GM23338 (cell line): ENCODE measurements at places on chromosomes 13 and 19. TPM values are rescaled to one million over a fixed set of nuclear protein-coding genes. Genes with fewer than 3 reads are reported as not detected.

The NAPSA gene
- total RNA-seq: 0.14 and 0.27 TPM in 2 replicates

DNA sequence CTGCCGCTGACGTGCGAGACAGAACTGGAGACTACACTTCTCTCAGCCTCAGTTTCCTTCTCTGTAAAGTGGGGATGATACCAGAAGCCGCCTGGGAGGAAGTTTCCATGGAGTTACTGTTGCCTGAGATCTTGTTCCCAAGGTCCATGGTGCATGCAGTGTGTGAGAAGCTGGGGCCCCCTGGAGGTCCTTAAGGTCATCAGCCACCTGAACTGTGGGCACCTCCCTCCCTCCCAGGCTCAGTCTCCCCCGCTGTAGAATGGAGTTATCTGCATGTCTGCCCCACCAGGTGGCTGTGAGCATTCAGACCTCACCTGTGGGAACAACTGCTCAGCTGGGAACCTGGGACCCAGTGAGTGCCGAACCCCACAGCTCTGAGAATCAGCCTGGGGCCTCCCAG is 2.7 kb downstream of the CRX start:
- peak; percentile 54 for DNase-seq
- H3K27me3 ChIP-seq: no peaks in the 10 kb centered on the region
- no peaks in the 10 kb centered on the region for H3K36me3 ChIP-seq
- H3K4me1 ChIP-seq: peaks cover 10% of the 10 kb centered on the region
- no peak overlapping the region for H3K27ac ChIP-seq

- no peak for DNase-seq
- no peaks in the 10 kb centered on the region for H3K36me3 ChIP-seq
- H3K4me3 ChIP-seq: no peak overlapping the region
- no peak overlapping the region for H3K27ac ChIP-seq
- H3K27me3 ChIP-seq: no peaks in the 10 kb centered on the region
- 0 out of 2 replicates have a peak, but pooled peaks cover 3% of the 10 kb centered on the region for H3K4me1 ChIP-seq
These were observed 177.0 kb downstream of the DCLK1 start for GRCh38 chr13:35954207-35954560.

The SULT2A1 gene
- not detected in 2 replicates for total RNA-seq

The IL11 gene
- 1.1 and 2.2 TPM in 2 replicates for total RNA-seq

GRCh38 chr19:39389631-39390414 is 1.1 kb downstream of the PAF1 start:
- H3K36me3 ChIP-seq: 0 out of 2 replicates have a peak, but pooled peaks cover 10% of the 10 kb centered on the region
- peak overlapping the region; percentile 97 for H3K27ac ChIP-seq
- DNase-seq: peak; percentile 34

- no peak overlapping the region for H3K4me3 ChIP-seq
- H3K27me3 ChIP-seq: peaks cover 39% of the 10 kb centered on the region
- H3K4me1 ChIP-seq: peaks cover 5% of the 10 kb centered on the region; the same call in 1 of the 2 replicates
- DNase-seq: no peak
These were observed 7.2 kb downstream of the GADD45B start for GRCh38 chr19:2483084-2483483.

DNA sequence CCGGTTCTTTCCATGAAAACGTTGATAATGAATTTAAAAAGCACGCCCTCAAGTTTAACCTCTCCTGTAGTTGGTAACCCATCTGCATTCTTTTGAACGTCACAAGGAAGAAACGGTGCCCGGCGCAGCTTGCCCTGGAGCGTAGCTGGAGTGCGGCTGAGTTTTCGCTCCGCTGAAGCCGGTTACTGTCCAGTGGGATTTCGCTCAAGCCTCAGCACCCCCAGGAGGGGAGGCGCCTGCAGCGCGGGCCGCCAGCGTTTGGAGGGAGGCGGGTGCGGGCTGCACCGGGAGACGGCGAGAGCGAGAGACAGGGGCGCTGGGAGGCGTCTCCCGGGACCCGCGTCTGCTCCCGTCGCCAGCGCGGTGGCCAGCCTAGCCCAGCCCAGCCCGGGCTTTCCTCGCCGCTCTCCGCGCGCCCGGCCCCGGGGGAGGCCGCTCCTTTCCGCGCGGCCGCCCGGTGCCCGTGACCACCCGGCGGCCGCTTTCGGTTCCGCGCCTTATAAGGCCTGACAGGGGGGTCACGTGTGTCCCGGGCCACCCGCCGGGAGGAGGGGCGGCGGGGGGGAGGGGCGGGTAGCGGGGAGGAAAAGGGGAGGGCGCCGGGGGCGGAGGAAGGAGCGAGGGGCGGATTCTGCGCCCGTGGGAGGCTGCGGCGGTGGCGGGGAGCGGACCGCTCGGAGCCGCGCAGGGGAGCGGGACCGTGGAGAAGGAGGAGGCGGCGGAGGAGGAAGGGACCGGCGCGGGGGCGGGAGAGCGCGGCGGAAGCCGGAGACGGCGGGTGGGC is 8.3 kb upstream of the DGKH start:
- peak overlapping the region; percentile 66; the same call in 1 of the 2 replicates for H3K27ac ChIP-seq
- peaks cover 14% of the 10 kb centered on the region for H3K4me1 ChIP-seq
- H3K27me3 ChIP-seq: peaks cover 78% of the 10 kb centered on the region

DNA sequence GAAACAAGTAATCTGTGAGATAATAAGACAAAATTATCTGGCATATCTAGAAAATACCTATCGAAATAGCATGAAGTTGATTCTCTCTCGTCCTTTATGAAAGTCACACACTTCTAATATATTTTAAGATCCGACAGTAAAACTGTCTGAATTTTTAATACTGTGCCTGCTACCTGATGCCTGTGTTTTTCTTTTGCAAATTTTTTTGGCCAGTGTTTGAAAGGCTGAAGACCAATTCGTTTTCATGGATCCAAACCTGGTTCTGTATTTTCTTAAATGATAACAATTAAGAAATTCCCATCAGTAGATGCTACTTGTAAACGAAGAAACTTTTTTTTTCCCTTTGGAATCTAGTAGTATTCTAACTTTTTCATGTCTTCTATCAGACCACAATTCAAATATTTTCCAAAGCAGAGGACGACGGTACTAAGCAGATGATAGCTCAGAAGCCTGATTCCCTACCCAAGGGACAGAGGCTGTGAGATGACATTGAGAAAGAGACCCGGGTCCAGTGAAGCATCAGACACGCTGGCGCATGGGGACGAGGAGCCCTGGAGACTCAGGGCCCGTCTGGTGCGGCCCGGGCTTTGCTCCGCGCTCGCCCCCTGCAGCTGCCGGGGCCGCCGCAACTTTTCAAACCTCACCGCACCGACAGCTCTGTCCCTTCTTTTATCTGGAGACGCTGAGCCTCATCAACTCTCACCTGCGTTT is 49.5 kb upstream of the PABPC3 start:
- H3K4me1 ChIP-seq: peaks cover 4% of the 10 kb centered on the region; the same call in 1 of the 2 replicates
- peaks cover 27% of the 10 kb centered on the region for H3K27me3 ChIP-seq
- peak; percentile 60 for DNase-seq
- H3K27ac ChIP-seq: no peak overlapping the region
- no peaks in the 10 kb centered on the region for H3K36me3 ChIP-seq
- peak overlapping the region; percentile 85 for H3K4me3 ChIP-seq

The VAV1 gene
- 1.7 and 1.8 TPM in 2 replicates for total RNA-seq

- H3K36me3 ChIP-seq: no peaks in the 10 kb centered on the region
- no peak overlapping the region for H3K27ac ChIP-seq
- no peak for DNase-seq
- no peak overlapping the region for H3K4me3 ChIP-seq
These were observed 378.8 kb downstream of the DACH1 start for GRCh38 chr13:71488201-71488600.

- H3K4me3 ChIP-seq: no peak overlapping the region
- no peaks in the 10 kb centered on the region for H3K4me1 ChIP-seq
- no peak overlapping the region for H3K27ac ChIP-seq
- H3K27me3 ChIP-seq: no peaks in the 10 kb centered on the region
- H3K36me3 ChIP-seq: no peaks in the 10 kb centered on the region
These were observed 31.3 kb upstream of the ZMYM2 start for GRCh38 chr13:19927117-19927748.

The ZNF112 gene
- total RNA-seq: 4.2 and 4.6 TPM in 2 replicates

DNA sequence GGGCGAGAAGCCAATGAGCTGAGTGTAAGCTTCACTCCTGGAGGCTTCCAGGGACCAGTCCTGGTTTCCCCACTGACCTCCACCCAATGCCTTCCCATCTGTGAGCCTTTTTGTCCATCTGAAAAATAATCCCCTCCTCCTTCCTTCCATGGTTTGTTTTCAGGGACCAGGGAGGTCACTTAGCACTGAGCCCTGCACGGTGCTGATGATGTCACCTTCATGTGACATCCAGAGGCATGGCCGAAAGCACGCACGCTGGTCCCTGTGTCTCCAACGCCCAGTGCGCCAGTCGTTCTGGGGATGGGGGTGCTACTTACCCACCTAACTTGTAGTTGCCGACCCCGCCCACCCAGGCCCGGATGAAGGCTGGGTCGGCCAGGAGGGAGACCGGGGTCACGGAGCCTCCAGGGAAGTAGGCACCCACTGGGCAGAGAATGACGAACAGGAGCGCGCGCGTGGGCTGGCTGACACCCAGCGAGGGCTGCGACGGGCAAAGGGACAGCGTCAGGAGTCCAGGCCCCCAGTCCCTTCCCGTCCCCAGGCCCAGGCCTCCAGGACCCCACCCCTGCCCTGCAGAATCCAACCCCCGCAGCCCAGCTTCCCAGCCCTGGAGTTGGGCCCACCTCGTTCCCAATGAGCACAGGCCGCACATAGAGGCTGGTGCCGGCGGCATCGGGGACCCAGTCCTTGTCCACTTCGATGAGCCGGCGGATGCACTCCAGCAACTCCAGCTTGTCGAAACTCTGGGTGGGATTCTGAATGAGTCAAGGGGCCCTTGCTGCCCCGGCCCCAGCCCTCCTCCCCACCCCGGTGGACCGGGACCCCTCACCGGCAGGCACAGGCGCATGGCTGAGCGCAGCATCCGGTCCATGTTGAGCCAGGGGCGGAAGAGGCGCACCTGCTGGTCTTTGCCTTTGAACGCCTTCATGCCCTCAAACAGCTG is 11.2 kb downstream of the BCAT2 start:
- no peaks in the 10 kb centered on the region for H3K36me3 ChIP-seq
- no peak overlapping the region for H3K4me3 ChIP-seq
- DNase-seq: no peak
- H3K27me3 ChIP-seq: no peaks in the 10 kb centered on the region
- H3K4me1 ChIP-seq: peaks cover 14% of the 10 kb centered on the region

- no peak overlapping the region for H3K27ac ChIP-seq
- peaks cover 10% of the 10 kb centered on the region; the same call in 1 of the 2 replicates for H3K4me1 ChIP-seq
- H3K4me3 ChIP-seq: no peak overlapping the region
- H3K36me3 ChIP-seq: no peaks in the 10 kb centered on the region
- DNase-seq: no peak
These were observed 2.6 kb downstream of the POU2F2 start for GRCh38 chr19:42129399-42130253.

The KCNK6 gene
- total RNA-seq: 9.9 and 14.6 TPM in 2 replicates

DNA sequence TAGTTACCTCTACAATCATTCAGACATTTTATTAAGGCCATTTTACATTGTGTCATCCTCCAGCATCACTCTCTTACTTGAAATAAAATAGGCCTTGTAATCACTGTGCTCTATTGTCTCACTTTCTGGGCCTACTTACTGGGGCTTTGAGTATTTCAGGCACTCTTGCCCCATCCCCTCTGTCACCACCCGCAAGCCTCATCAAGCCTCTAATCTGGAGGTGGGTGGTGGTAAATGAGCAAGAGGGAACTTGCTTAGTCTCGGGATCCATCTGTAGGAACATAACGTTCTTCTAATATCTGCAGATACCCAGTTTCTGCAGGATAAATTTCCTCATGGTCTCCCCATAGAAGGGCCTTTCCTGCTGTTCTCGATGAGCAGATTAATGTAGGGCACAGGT is 19.4 kb upstream of the GPR18 start:
- peaks cover 13% of the 10 kb centered on the region for H3K4me1 ChIP-seq
- DNase-seq: no peak
- H3K4me3 ChIP-seq: no peak overlapping the region
- H3K27me3 ChIP-seq: no peaks in the 10 kb centered on the region
- H3K36me3 ChIP-seq: no peaks in the 10 kb centered on the region; the same call in 1 of the 2 replicates

DNA sequence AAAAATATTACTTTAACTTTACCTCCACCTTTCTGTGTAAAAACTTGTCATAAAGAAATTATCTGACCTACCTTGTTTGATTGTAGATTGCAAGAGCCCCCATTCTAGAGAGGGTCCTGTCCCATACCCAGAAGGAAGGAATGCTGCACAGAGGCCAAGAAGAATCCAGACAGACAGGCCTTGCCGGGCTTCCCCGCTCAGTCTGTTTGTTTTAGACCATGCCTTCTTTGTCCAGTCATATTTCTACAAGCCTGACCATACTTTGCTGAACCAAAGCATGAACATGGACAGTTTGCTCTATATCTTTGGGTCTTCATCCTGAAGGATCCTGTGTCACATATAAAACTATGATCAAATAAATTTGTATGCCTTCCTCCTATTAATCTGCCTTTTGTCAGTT is 95.8 kb upstream of the MYCBP2 start:
- H3K36me3 ChIP-seq: no peaks in the 10 kb centered on the region
- no peak for DNase-seq
- H3K27me3 ChIP-seq: no peaks in the 10 kb centered on the region
- no peak overlapping the region for H3K4me3 ChIP-seq

DNA sequence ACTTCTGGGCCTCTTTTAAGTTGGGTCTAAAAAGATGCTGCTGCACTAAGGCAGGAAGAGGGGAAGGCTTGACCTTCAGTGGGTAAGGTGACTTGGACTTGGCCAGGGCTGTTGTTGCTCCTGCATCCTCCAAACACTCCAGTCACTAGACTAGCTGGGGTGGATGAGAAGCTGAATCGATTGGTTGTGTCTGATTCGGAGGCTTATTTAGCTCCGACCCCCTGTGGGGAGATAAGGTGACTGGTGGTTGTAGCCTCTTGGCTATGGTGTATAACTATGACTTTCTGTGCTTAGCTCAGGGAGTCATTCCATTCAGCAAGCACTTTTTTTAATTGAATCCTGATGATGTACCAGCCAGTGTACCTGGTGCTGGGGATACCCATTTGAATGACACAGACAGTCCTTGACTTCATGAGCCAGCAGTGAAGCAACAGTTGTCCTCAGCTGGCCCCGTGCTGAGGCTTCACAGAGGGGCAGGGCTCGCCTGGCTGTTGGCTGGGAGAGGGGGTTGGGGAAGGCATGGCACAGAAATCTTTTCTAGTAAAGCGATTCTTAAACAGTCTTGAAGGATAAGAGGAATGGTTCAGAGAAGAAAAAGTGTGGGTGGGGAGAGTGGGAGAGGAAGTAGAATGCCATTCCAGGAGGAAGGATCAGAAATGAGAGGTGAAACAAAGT is 9.9 kb downstream of the PCDH8 start:
- H3K27ac ChIP-seq: no peak overlapping the region
- no peak overlapping the region for H3K4me3 ChIP-seq
- H3K4me1 ChIP-seq: no peaks in the 10 kb centered on the region; the same call in 1 of the 2 replicates
- H3K36me3 ChIP-seq: no peaks in the 10 kb centered on the region
- peak; percentile 45 for DNase-seq
